Fibroblast of skin of abdomen (primary cell): ENCODE measurements at places on chromosomes 13 and 19.

GRCh38 chr19:10896851-10897526, 25.6 kb downstream of the CARM1 start:
- no peak for DNase-seq

DNA sequence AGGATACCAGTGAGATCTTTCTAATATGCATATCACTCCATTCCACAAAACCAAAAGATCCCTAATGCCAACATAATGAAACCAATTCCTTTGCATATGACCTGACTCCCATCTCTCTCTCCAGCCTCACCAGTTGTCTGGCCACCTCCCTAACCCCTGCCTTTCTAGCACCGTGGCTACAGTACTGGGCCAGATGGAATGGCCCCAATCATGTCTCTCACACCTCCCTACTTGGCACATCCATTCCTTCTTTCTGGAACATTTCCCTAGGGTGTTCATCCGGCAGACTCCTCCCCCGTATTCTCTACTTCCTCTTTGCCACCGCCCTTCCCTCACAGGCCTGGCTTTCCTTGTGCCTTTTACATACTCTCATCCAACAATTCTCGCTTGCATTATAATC, 62.0 kb downstream of the GPALPP1 start:
- DNase-seq: no peak

DNA sequence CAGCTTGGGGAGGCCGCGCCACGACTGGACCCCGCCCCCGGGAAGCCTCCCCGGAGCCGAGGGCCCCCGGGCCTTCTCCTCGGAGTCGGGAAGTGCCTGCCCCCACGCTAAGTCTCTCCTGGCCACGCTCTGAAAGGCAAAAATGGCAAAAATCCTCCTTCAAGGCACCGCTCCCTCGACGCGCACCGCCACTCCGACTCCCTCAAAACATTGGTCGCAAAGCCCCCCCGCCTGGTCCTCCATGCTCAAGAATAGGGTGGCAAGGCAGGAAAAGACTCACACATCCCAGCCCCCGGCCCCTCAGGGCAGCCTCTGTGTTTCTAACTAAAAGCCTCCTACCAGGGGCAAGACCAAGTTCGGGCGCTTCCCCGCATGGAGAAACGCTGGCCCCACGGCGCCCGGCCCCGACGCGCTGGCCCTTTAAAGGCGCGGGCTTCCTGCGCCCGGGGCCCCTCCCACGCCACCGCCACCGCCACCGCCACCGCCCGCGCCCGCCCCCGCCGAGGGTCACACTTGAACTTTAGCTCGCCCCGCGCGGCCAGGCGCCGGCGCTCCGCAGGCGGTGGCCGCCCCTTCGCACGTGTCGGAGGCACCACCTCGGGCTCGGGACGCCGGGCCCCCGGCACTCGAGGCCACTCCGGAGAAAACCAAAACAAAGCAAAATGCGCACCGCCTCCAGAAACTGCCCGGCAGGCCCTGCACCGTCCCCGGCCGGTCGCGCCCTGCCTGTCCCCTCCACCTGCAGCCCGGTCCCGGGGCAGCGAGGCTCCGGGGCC, 1.9 kb downstream of the FOXO1 start:
- DNase-seq: no peak

- DNase-seq: peak; percentile 10
Observed at GRCh38 chr19:41753936-41754529, 1.3 kb upstream of the CEACAM6 start.

GRCh38 chr13:40765602-40766001, 5.4 kb downstream of the MRPS31 start:
- DNase-seq: no peak

DNA sequence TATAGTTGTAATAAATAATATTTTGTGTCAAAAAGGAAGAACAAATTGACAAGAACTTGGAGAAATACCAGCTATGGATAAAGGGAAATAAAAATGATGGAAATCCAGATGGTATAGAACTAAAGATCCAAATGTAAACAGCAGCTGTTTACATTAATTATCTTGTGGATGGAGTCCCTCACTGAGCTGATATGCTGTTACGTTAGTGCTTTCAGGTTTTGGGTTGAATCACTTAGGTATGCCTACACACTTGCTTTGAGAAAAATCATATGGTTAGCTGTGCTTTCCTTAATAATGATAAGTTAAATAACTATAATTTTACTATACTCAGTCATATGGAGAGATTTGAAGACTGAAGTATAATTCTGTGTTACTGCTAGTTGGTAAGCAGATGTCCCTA, 27.7 kb downstream of the WASF3 start:
- no peak for DNase-seq

DNA sequence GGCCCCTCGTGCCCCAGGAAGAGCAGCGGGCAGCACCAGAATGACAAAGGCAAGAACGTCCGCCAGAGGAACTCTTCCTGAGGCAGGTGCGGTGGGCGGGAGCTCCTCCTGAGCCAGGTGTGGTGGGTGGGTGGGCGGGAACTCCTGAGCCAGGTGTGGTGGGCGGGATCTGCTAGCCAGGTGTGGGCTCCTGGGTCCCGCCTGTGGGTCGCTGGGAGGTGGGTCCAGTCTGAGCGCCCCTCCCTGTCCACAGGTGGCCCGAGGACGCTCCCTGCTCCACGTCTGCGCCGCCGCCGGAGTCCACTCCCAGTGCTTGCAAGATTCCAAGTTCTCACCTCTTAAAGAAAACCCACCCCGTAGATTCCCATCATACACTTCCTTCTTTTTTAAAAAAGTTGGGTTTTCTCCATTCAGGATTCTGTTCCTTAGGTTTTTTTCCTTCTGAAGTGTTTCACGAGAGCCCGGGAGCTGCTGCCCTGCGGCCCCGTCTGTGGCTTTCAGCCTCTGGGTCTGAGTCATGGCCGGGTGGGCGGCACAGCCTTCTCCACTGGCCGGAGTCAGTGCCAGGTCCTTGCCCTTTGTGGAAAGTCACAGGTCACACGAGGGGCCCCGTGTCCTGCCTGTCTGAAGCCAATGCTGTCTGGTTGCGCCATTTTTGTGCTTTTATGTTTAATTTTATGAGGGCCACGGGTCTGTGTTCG, 7.0 kb upstream of the HCN2 start:
- DNase-seq: no peak

- peak; percentile 35 for DNase-seq
Observed at GRCh38 chr19:44512326-44513298, 12.3 kb upstream of the ZNF180 start.

DNA sequence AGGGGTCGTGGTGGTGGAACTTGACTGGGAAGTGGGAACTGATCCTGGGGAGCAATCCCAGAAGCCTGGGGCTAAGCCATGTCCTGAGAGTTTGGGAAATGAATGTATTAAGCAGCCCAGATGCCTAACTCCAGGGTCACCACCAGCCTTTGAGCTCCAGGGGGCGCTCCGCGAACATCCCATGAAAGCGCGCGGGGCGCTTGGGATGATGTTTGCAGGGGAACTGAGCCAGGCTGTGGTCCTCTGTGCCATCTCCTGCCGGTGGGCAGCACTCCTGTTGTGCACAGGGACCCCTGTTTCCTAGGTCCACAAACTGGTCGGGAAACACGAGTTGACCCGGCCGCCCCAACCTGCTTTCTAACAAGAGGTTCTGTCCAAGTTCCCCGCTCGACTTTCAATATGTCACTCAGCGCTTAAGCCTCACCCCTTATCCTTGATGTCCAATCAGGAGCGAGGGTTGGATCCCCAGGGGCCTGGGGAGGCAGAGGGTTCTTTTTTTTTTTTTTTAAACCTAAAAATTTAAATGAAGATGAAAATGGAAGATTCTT, 14.4 kb downstream of the LEUTX start:
- DNase-seq: peak; percentile 70

DNA sequence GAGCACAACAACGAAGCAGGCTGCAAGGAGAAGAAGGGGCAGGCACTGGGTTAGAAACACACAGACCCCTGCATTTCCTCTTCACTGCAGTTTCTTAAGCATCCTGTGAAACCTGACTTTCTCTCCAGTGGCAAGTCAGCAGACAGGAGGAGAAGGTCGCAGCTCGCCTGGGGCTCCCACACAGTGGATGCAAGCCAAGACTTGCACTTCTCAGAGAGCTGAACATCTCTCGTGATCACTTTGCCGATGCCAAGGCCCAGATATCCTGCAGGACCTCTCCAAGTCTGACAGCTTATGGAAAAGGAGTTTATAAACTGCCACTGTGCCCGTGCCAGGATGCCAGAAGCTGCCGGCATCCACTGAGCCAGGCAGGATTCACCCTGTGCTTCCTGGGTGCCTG, 18.4 kb downstream of the TMEM272 start:
- no peak for DNase-seq

GRCh38 chr13:96216543-96216942, 126.6 kb downstream of the HS6ST3 start:
- DNase-seq: no peak

GRCh38 chr13:50209631-50210030, 194.4 kb downstream of the KCNRG start:
- no peak for DNase-seq

DNA sequence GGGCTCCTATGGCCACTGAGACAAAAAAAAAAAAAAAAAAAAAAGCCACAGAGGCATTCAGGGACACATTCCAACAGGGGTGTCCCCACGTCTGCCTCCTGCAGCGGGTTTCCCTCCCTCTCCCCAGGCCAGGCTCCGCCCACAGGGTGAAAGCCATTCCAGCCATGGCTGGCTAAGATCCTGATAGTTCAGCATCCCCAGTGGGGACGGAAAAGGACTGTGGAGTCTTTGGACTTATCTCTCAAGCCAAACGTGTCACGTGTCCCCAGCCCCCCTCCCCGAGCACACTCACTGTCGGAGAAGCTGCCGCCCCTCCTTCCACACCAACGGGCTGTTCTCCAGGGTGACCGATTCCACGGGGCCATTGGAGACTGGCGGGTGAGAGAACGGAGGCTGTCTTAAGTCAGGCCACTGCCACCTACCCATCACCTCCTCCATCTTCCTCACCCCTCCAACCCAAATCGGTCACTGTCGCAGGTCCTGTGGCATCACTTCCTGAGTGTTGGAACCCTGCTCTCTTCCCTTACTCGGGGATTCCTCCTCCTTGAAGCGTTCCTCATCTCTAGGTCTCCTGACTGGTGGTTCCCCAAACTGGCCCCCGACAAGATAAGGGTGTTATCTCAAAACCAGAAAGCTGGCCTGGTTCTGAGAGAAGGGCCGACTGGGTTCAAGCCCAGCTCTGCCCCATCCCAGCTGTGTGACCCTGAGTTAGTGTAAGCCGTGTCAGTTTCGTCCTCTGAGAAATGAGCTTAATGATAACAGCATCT, 9.1 kb upstream of the FKRP start:
- DNase-seq: no peak

DNA sequence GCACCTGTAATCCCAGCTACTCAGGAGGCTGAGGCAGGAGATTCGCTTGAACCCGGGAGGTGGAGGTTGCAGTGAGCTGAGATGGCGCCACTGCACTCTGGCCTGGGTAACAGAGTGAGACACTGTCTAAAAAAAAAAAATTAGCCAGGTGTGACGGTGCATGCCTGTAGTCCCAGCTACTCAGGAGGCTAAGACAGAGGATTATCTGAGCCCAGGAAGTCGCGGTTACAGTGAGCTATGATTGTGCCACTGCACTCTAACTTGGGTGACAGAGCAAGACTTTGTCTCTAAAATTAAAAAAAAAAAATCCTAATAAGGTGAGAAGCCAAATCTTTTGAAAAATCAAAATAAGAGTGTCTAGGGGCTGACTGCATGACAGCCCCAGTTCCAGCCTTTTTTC, 9.7 kb upstream of the CEBPA start:
- no peak for DNase-seq

- no peak for DNase-seq
Observed at GRCh38 chr19:30497034-30497433, 124.8 kb downstream of the ZNF536 start.

DNA sequence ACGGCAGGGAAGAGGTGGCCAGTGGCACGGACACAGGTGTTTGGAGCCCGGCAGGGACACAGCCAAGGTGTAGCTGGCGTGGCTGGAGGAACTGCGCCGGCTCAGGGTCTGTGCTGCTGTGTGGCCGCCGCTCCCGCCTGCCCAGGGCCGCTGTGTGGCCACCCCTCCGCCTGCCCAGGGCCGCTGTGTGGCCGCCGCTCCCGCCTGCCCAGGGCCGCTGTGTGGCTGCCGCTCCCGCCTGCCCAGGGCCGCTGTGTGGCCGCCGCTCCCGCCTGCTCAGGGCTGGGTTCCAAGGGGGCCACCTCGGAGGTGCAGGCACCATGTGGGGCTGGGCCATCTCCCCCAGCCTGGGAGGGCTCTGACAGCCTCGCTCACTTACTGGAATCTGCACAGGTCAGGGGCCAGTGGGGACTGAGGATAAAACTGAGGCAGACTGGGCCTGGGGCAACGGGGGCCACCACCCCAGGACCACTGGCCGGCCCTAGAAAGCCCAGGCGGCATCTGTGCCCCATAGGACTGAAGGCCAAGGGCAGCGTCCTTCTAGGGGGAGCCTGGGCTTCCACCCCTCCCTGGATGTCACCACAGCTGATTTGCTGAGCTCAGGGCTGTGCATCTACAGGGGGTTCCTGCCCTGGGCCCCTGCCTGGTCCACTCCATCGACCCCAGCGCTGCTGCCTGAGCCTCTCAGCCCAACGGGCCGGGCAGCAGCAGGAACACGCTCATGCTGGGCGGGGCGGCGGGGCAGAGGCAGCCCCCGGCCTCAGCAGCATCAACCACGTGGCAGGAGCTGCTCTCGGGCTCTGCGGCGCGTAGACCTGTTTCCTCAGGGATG, 21.5 kb downstream of the C13orf46 start:
- no peak for DNase-seq

DNA sequence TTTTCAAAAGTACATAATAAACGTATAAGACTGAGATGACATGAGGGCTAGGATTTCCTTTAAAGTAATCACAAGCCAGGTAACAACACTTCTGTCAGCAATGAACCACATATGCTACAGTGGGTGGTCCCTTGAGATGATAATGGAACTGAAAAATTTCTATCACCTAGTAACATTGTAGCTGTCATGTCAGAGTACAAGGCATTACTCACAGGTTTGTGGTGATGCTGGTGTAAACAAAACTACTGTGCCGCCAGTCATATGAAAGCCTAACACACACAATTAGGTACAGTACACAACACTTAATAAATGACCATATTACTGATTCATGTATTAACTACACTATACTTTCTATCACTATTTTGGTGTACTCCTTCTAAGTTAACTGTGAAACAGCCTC, 36.8 kb downstream of the MIPEP start:
- DNase-seq: no peak

DNA sequence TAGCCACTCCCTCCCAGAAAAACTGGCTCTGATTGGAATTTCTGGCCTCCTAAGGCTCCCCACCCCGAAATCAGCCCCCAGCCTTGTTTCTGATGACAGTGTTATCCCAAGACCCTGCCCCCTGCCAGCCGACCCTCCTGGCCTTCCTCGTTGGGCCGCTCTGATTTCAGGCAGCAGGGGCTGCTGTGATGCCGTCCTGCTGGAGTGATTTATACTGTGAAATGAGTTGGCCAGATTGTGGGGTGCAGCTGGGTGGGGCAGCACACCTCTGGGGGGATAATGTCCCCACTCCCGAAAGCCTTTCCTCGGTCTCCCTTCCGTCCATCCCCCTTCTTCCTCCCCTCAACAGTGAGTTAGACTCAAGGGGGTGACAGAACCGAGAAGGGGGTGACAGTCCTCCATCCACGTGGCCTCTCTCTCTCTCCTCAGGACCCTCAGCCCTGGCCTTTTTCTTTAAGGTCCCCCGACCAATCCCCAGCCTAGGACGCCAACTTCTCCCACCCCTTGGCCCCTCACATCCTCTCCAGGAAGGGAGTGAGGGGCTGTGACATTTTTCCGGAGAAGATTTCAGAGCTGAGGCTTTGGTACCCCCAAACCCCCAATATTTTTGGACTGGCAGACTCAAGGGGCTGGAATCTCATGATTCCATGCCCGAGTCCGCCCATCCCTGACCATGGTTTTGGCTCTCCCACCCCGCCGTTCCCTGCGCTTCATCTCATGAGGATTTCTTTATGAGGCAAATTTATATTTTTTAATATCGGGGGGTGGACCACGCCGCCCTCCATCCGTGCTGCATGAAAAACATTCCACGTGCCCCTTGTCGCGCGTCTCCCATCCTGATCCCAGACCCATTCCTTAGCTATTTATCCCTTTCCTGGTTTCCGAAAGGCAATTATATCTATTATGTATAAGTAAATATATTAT, 6.1 kb downstream of the FOSB start:
- no peak for DNase-seq
